ENCODE measurements at places on chromosomes 1 and 21. TPM values are rescaled to one million over a fixed set of nuclear protein-coding genes. Genes with fewer than 3 reads are reported as not detected.

GRCh38 chr1:179589509-179589908 is 2.1 kb upstream of the TDRD5 start:
- DNase-seq: no peak

- DNase-seq: no peak
Observed at GRCh38 chr1:228472655-228473054, 14.5 kb upstream of the RNF187 start.

DNA sequence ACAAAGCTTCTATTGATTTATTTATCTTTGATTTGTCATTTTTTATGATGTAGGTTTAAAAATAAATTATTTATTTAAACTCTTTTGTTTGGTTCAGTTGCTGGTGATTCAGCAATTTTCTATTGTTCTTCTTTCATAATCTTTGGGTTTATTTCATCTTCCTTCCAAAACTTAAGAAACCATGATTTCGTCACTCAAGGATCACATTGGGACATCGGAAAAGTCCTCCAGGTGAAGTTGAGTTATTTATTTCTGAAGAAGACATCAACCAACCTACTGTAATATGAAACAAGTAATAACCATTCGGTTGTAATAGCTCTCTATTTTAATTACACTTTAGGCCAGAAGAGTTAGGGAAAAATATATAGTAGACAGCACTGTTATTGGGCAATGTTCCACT is 23.0 kb upstream of the WLS start:
- no peak for DNase-seq

- DNase-seq: no peak
Observed at GRCh38 chr1:226489718-226490425, 58.7 kb upstream of the STUM start.

- no peak for DNase-seq
Observed at GRCh38 chr1:185425163-185425562, 108.1 kb upstream of the IVNS1ABP start.

GRCh38 chr1:43293896-43294760 is 6.7 kb upstream of the TIE1 start:
- DNase-seq: no peak

- DNase-seq: no peak
Observed at GRCh38 chr21:35770101-35770945, 290.0 kb downstream of the SETD4 start.

- no peak for DNase-seq
Observed at GRCh38 chr1:246860401-246860800, 71.3 kb downstream of the AHCTF1 start.

- DNase-seq: no peak
Observed at GRCh38 chr1:91054780-91055481, 33.1 kb upstream of the ZNF644 start.

GRCh38 chr1:218366322-218367052 is 21.4 kb downstream of the TGFB2 start:
- DNase-seq: no peak

GBP5 gene
- 12.6 TPM for total RNA-seq

DMBX1 gene
- not detected for total RNA-seq

NIBAN1 gene
- total RNA-seq: 609 TPM

RNF115 gene
- total RNA-seq: 76.5 TPM

OR2L2 gene
- not detected for total RNA-seq

KRTAP13-2 gene
- not detected for total RNA-seq

KRTAP19-3 gene
- total RNA-seq: not detected

FAM177B gene
- total RNA-seq: not detected

All from heart left ventricle (tissue), 16 donors.